ENCODE measurements at places on chromosomes 3 and 15. TPM values are rescaled to one million over a fixed set of nuclear protein-coding genes. Genes with fewer than 3 reads are reported as not detected.

GRCh38 chr15:85956532-85957275 is 123.0 kb upstream of the AGBL1 start:
- no peaks in the 10 kb centered on the region for H3K36me3 ChIP-seq
- no peak for DNase-seq
- no peaks in the 10 kb centered on the region for H3K4me1 ChIP-seq
- no peaks in the 10 kb centered on the region for H3K27me3 ChIP-seq
- H3K4me3 ChIP-seq = no peak overlapping the region

DNA sequence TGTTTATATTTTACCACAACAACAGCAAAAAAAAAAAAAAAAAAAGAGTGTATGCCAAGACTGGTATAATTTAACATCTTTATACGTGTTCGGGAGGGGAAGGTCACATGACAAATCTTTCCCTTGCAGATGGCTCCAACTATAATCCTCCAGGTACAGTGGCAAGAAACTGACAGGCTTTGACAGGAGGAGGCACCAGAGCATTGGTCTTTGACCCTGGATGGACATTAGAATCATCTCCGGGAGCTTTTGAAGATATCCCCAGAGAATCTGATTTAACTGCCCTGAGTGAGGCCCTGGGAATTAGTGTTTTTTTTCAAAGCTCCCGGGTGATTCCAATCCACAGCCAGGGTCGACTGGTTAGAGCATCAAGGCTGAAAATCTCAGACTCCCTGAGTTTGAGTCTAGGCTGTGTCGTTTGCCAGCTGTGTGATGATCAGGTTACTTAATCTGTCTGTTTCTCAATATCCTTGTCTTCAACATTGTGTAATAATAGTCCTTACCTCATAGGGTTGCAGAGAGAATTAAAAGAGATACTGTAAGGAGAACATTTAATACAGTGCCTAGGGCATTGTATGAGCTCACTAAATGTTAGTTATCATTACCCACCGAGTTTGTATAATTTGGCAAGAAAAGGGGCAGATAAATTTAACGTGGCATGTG is 8.9 kb upstream of the SEMA5B start:
- no peak overlapping the region for H3K4me3 ChIP-seq
- no peaks in the 10 kb centered on the region for H3K27me3 ChIP-seq

GRCh38 chr15:40844696-40845030 is 815 bp downstream of the SPINT1 start:
- DNase-seq = no peak
- peaks cover 17% of the 10 kb centered on the region for H3K4me1 ChIP-seq
- peaks cover 35% of the 10 kb centered on the region for H3K27me3 ChIP-seq
- no peaks in the 10 kb centered on the region for H3K36me3 ChIP-seq
- peak overlapping the region; percentile 34 for H3K4me3 ChIP-seq

DNA sequence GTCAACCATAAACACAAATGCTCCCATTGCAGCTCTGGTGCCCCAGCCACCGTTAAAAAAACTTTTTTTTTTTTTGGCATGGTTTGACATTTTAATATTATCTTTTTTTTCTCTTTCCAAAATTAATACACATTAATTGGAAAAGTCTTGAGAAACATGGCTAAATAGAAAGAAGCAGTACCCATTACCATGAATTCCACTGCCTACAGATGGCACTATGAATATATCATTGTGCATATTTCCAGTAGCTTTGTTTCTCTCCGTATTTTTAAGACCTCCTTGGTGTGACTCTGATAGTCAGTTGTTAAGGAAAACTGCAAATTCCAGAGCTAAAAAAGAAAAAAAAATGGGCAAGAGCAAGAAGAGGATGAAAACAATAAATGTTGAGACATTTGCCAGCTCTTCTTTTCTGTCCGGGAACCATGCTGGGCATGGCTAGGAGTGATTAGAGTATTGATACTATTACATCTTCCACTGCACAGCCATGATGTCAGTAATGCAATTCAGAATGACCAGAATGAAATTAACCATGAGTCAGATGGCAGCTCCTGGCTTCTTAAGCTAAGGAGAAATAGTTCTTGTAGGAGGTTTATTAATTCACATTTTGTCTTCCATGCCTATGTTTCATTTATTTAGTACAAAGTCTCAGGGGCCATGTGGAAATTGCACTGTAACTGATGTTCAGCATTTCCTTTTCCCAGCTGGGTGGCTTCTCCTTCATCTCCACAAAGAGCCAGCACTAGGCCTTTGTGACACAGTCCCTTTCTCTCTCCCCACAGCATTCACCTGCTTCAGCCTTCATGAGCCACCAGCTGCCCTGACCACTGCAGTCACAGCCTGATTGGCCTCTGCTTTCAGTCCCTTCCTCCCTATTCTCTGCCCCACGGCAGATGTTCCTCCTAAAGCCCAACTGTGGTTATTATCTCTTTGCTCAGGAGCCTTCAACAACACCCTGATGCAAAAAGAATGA is 31.8 kb downstream of the SLC7A14 start:
- no peak overlapping the region for H3K27ac ChIP-seq
- no peaks in the 10 kb centered on the region for H3K27me3 ChIP-seq
- no peaks in the 10 kb centered on the region for H3K4me1 ChIP-seq
- no peak overlapping the region for H3K4me3 ChIP-seq
- DNase-seq = no peak

DNA sequence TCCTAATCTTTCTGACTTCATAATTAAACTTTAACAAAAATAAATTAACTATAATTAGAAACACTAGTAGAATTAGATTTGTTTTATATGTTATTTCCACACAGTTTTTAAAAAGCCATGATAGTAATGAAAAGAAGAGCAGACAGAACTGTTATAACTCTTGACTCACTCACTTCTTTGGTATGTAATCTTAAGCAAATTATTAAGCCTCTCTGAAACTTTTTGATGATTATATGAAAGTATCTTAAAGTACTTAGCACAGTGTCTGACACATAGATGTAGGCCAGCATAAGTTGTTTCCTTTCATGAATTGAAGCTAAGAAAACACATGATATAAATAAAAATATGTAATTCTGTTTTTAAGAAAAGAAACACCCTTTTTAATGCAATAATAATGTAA is 123.6 kb upstream of the MLF1 start:
- DNase-seq = no peak
- H3K4me3 ChIP-seq = no peak overlapping the region
- no peaks in the 10 kb centered on the region for H3K36me3 ChIP-seq
- H3K27ac ChIP-seq = no peak overlapping the region
- H3K4me1 ChIP-seq = no peaks in the 10 kb centered on the region
- no peaks in the 10 kb centered on the region for H3K27me3 ChIP-seq

DNA sequence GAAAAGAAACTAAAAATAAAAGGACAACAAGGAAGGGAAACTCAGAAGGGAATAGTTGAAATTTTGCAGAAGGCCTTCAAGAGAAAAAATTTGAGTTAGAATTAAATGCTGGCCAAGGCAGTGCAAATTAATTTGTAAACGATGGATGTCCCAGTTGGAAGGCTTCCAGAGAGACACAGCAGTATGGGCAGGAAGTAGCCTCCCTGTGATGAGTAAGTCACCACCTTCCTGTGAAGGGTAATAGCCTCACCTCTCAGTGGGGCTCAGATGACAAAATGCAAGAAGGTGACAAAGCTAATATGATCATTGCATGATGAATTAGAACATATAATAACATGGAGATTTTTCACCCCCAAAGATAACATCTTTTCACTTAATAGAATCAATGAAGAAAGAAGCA is 27.3 kb upstream of the TMCO5A start:
- no peak for DNase-seq
- no peaks in the 10 kb centered on the region for H3K4me1 ChIP-seq
- H3K27ac ChIP-seq = no peak overlapping the region
- no peaks in the 10 kb centered on the region for H3K27me3 ChIP-seq

Gene SCG5
- polyA plus RNA-seq = 12.9 TPM

Gene SLITRK3
- polyA plus RNA-seq = 0.61 TPM

Measured in muscle of leg (tissue), 16 donors.